Left cardiac atrium (tissue), 4 donors: ENCODE measurements at places on chromosomes 3 and 15. TPM values are rescaled to one million over a fixed set of nuclear protein-coding genes. Genes with fewer than 3 reads are reported as not detected.

Gene KNSTRN
- 8.0 TPM for total RNA-seq

Gene MED12L
- 0.50 TPM for total RNA-seq

Gene SLC30A4
- total RNA-seq = 4.9 TPM

Gene NOX5
- 0.18 TPM for total RNA-seq

Gene INSYN1
- 80.8 TPM for total RNA-seq

Gene CTXN2
- total RNA-seq = not detected

Gene SI
- total RNA-seq = not detected
